ENCODE measurements at places on chromosomes 5 and 9.

DNA sequence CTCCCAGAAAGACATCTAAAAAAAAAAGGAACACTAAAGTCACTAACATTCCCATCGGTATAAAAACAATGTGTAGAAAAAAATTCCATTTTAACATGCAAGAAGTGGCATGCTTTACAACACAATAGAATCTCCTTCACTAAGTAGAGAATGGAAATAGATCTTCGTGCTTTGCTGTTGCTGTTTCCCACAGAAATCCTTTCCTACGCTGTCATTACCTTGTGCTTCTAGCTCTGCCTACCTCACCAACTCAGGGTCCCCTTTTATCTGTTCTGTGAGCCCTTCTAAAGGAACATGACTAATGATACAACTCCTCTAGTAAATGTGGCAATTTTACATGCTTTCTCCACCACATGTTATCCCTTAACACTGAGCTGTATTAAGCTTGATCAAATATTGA lies 202.9 kb downstream of the MCTP1 start:
- no peak for DNase-seq

DNA sequence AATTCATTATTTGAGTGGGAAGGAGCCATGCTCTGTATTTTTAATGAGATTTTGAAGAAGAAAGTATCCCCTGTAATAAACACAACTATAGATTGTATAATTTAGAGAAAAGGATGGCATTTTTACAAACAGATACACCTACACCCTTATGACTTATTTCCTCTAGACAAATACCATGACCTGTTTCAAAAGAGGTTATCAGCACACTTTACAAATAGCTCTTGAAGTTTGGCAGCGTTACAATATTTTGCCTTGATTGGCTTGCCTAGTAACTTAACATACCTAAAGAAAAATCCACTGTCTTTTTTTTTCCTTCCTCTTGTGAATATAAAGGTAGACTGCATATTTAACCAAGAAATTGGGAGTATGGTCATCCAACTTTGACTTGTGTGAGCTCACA lies 28.5 kb upstream of the CETN3 start:
- DNase-seq: no peak

DNA sequence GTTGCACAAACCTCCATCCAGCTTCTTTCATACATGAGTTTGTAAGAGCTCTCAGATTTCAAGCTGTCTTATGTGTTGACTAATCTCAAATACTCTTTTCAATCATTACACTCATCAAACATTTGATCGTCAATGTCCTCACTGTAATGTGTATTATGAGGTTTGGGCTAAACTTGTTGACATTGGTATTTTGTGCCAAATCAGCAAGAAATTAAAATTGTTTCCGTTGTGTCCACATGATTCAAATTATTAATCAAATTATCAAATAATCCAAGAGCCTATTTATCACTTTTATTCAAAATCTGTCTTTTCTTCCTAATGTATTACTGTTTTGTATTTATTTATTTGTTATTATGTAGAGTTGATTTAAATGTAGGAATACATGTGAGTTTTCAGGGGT lies 283.4 kb downstream of the GAS1 start:
- no peak for DNase-seq

- DNase-seq: no peak
Observed at GRCh38 chr5:66144834-66145390, 812 bp downstream of the SREK1 start.

- no peak for DNase-seq
Observed at GRCh38 chr5:178467568-178468195, 122.5 kb downstream of the COL23A1 start.

- DNase-seq: peak; percentile 6
Observed at GRCh38 chr5:40165789-40166728, 513.7 kb upstream of the PTGER4 start.

GRCh38 chr5:134255418-134256150 lies 29.7 kb upstream of the PPP2CA start:
- no peak for DNase-seq

GRCh38 chr9:35840881-35841644 lies 12.0 kb downstream of the TMEM8B start:
- DNase-seq: no peak

- no peak for DNase-seq
Observed at GRCh38 chr9:89046832-89047231, 55.6 kb downstream of the S1PR3 start.

DNA sequence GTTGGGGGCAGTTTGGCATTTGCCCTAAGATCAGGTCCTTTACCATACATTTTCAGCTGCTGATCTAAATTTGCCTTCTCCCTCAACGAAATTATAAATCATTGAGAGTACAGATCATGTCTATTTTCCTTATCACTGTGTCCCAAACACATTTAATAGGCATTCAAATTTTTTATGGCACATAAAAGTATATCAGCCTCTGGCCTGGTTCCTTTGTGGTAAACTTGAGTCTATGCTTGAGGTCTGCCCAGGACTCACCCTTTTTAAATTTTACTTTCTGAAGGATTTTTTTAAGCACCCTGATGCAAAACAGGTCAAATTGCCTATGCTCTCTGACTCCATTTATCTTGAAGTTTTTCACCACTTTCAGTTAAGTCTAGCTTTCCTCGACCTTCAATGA lies 163.6 kb upstream of the GRIN3A start:
- DNase-seq: no peak

- peak; percentile 64 for DNase-seq
Observed at GRCh38 chr5:56950626-56951125, 1.2 kb downstream of the MIER3 start.

- peak; percentile 40 for DNase-seq
Observed at GRCh38 chr9:129412814-129413536, 207.9 kb downstream of the C9orf50 start.

- DNase-seq: no peak
Observed at GRCh38 chr5:63603996-63604395, 358.2 kb downstream of the HTR1A start.

DNA sequence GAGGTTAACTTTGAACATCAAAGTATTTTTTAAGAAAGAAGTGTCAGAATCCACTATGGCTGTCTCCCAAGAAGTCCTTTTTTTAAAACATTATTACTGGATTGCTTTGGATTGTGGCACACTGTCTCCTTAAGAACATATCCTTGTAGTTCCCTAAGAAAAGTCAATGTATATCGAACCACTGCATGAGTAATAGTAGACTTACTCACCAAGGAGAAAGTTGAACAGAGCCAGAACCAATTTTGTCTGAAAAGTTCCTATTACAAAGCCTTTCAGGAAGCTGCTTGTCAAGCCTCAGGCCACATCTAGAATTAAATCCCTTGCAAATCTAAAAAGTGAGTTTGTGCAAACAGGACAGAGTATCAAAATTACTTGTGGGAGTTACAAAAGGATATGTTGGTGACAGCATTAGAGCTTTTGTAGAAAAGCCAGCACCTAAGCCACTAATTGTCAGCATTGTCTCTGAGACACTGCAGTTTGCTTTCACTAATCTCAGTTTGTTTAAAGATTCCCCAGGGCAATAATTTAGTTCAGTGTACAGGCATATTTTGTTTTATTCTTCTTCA lies 195.4 kb downstream of the MPDZ start:
- no peak for DNase-seq

DNA sequence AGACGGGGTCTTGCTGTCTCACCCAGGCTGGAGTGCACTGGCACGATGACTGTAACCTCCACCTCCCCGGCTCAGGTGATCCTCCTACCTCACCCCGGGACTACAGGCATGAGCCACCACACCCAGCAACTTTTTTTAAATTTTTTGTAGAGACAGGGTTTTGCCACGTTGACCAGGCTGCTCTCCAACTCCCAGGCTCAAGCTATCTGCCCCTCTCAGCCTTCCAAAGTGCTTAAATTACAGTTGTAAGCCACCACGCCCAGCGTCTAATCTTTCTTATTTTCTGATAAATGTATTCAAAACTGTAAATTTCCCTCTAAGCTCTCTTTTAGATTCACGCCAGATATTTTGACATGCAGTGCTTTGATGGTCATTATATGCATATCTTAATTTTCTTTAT lies 10.3 kb downstream of the FRRS1L start:
- DNase-seq: no peak

GRCh38 chr5:170442921-170443320 lies 53.8 kb upstream of the KCNMB1 start:
- DNase-seq: no peak

- DNase-seq: no peak
Observed at GRCh38 chr5:77302247-77302646, 91.8 kb downstream of the PDE8B start.

- DNase-seq: no peak
Observed at GRCh38 chr5:127101533-127101932, 28.2 kb upstream of the C5orf63 start.

GRCh38 chr5:156707750-156708149 lies 142.3 kb upstream of the PPP1R2B start:
- no peak for DNase-seq

DNA sequence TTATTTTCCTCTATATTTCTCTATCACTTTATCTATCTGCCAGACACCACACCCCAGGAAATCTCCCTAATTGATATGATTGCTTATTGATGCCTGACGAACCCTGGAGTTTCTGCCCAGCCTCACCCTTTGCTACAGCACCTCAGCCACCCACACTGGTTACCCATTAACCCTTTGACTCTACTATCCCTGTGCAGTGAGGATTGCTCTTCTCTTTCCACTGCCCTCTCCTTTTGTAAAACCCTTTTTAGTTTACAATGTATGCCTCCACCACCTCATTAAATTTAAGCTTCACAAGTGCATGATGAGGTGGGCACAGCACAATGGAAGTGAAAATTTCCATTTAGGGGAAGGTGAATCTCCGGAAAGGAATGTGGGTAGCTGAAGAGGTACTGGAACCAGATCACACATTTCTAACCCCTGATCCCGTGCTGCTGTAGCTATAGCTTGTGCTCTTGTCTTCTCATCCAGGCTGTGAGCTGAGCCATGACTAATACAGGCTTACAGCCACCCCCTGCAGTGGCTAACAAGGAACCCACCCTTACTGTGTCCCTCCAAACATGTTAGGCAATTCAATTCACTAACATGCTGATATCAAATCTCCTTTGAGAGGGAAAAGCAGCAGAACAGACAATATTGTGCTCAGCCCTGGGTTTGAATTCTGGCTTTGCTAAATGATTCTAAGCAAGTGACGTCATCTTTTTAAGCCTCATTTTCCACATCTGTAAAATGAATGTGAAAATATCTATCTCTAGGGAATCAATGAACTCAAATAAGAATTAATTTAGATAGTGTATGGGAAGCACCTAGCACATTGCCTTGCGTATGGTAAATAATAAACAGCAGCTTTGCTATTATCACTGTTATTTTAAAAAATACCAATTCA lies 186.9 kb upstream of the TRIM32 start:
- DNase-seq: no peak

- no peak for DNase-seq
Observed at GRCh38 chr5:1204693-1205242, 3.4 kb downstream of the SLC6A19 start.

- DNase-seq: no peak
Observed at GRCh38 chr9:26375448-26375847, 517.2 kb downstream of the CAAP1 start.

DNA sequence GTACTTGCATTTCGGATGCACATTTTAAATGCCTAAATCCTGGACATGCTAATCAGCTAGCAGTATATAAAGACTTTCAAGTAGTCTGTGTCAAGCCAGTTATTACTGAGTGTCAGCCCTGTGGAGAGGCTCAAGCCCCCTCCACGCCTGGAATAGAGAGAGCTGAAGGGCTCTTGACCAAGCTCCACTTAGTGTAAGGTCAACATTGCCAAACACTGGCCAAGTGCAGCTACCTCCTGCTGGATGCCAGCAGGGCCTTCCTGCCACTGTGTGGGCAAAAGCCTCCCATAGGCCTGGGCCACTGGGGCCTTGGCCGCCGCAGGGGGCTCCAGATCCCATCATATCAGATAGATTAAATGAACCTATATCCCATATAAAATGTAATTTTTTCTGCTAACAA lies 239.4 kb upstream of the PANK3 start:
- DNase-seq: no peak

Data from GM12865 (cell line).